ENCODE measurements at places on chromosomes 4 and X.

DNA sequence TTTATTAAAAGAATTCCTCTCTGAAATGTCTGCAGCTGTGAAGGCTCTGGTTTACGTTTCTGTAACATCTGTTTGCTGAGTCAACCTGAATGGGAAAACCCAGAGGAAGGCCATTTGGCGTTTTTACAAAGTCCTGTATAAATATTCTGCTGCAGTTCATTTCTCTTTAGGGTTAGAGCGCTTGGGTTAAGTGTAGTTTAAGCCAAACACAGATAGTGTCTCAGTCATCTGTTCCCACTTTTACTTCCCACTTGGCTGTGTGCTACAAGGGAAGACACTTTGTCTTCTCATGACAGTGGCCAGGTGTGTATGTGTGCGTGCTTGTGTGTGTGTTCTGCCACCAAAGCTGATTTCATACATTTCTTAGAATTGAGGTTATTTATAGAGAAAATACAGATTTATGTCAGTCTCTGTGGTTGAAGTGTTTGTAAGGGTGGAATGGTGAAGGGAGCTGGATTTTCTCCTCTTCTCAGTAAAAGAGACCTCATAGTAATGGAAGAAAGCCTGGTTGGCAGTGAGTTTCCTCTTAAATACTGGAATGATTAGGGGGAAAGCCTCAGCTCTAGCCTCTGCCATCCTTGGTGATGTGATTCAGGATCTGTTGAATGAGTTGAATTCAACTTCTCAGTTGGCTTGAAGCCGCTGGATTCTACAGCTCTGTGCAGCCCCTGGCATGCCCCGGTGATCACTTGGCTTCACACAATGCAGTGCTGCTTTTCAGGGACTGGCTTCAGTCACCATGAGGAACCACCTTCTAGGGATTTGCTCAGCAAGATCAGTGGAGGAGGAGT lies 50.6 kb downstream of the JADE1 start:
- DNase-seq, result no peak

DNA sequence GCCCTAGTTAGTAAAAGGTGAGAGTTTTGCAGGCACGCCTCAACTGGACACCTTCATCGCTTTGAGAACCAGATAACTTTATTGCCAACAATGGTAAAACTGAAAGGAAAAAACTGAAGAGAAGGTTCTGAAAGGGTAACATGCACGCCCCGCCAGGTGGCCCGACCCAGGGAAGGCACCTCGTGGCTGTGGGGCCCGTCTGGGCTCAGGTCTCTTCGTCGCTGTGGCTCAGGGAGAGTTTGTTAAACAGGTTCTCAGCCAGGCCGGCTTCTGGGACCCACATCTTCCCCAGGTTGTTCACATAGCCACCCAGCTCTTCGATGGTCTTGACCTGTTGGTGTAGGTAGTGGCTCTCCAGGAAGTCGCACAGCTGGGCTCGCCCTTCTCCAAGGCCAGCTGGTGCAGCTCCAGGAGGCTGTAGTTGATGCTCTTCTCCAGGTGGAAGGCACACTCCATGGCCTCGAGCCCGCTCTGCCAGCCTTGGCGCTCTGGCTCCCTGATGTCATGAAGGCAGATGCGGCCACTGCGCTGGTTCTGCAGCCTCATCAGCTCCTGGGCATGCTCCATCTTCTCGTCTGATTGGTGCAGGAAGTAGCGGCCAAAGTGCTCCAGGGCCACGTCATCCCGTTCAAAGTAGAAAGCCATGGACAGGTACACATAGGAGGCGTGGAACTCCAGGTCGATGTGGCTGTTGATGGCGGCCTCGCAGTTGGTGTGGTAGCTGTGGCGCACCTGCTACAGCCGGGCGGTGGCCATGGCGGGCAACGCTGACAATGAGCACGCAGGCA lies 69.7 kb downstream of the FAM47C start:
- no peak for DNase-seq

- no peak for DNase-seq
Measured at GRCh38 chr4:76449362-76449767, 14.3 kb downstream of the SHROOM3 start.

DNA sequence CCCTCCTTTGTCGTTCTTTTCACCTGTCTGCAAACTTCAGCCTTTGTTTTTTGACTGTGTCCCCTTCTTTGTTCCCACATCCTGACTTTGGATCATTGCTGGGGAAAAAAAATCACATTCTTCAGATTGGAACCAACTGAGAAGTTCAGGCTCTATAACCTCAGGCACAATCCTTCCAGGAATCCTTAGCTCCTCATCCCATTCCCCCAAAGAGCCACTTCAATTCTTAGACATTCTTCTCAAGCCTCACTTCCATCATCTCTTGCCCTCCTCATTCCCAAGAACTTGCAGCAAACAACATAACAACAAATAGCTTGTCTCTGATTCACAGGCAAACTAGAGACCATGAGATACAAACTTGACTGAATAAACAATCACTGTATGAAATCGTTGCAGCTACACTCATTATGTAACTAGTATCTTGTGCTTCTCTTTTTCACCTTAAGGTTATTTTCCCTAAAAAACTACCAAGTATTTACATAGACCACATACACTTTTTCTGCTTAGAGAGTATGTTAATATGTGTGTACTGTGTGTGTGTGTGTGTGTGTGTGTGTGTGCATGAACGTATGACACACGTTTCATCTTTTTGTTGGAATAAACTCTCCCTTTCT lies 26.4 kb upstream of the PGM2 start:
- DNase-seq, result no peak

GRCh38 chr4:88751258-88752075 lies 53.8 kb upstream of the NAP1L5 start:
- no peak for DNase-seq

- DNase-seq, result peak; percentile 42
Measured at GRCh38 chr4:6250235-6250983, 19.2 kb upstream of the WFS1 start.

DNA sequence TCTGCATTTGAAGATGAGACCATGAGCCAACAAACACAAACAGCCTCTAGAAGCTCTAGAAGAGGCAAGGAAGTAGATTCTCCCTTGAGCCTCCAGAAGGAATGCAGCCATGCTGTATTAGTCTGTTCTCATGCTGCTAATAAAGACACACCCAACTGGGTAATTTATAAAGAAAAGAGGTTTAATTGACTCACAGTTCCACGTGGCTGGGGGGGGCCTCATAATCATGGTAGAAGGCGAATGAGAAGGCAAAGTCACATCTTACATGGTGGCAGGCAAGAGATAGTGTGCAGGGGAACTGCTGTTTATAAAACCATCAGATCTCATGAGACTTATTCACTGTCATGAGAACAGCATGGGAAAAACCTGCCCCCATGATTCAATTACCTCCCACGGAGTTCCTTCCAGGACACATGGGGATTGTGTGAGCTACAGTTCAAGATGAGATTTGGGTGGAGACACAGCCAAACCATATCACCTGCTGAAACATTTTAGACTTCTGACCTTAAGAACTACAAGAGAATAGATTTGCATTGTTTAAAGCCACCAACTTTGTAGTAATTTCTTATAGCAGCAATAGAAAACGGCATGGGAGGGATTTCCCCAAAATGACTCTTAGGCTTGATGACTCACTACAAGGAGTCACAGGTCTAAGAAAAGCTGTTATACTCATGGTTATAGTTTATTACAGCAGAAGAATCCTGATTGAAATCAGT lies 284.4 kb upstream of the SFRP2 start:
- DNase-seq, result no peak

- DNase-seq, result no peak
Measured at GRCh38 chrX:47629419-47630200, at the start of gene CFP. Gene CFP, minus strand, starts transcription at chrX:47629930. Its CDS starts 86 bp downstream, at chrX:47629844.

DNA sequence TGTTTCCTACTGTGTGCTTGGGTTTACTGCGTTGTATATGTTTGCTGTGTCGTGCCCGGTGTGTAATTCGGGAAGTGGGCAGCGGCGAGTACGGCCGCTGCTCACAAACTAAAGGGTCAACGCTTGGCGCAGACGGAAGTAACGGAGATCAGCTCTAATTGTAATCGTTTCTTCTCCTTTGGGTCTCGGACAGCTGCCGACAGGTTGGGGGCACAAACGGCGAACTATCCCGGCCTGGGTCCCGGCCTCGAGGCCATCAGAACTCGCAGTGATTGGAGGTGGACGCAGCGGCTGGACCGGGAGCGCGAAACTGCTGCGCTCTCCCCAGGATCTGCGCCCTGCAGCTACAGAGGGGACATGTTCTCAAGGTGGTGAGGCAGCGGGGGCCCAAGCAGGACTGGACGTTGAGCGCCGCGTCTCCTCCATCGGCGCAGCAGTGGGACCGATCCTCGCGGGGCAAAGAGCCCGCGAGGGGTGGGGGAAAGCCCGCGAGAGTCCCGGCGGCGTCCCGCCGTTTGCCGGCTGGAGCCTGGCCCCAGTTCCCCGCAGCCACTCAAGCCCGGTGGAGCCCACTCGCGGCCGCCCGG lies 516 bp upstream of the ZIC3 start:
- DNase-seq, result no peak

GRCh38 chr4:174835536-174835935 lies 6.5 kb upstream of the GLRA3 start:
- no peak for DNase-seq

DNA sequence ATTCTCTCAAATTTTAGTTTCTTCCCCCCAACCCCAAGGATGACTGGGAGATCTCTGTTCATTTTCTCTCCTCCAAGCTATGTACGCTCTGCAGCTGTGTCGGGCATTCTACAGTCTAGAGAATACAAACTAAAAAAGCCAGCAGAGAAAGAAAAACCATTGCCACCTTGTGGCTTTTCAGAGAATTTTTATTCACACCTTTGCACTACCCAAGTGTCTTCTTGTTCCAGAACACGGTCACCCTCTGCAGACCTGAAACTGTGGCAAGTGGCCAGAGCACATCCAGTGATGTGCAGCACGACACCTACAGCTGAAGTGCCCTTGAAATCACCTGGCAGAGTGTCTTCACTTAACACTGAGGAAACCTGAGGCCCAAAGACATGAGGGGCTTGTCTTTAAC lies 68.6 kb downstream of the CHST7 start:
- DNase-seq, result no peak

DNA sequence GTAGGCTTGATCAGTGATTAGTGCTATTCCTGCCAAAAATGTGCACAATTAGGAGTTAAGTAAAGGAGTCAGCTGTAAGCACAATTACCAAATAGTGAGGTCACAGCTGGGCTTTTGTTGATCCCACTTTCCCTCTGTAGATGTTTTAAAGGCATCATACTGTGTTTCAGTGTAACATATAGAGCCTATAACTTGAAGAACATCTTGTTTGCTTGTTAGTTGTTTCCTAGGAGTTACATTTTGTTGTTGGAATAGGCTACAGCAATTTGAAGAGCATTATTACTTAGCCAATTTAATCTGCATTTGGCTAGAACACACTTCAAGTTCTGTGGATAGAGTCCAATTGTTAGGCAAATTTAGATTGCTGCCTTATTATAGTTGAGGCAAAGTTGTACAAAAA lies 210.7 kb upstream of the MAD2L1 start:
- DNase-seq, result no peak

DNA sequence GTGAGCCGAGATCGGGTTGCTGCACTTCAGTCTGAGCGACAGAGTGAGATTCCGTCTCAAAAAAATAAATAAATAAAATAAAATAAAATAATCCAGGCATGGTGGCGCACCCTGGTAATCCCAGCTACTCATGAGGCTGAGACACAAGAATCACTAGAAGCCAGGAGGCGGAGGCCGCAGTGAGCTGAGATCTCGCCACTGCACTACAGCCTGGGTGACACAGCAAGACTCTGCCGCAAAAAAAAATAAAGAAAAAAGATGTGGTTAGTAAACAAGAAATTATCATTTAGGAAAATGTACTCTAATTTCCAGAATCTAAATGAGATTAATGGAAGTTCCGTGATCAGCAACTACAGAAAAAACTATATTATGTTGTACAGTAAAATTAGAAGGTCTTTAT lies 14.5 kb upstream of the LRBA start:
- DNase-seq, result no peak

DNA sequence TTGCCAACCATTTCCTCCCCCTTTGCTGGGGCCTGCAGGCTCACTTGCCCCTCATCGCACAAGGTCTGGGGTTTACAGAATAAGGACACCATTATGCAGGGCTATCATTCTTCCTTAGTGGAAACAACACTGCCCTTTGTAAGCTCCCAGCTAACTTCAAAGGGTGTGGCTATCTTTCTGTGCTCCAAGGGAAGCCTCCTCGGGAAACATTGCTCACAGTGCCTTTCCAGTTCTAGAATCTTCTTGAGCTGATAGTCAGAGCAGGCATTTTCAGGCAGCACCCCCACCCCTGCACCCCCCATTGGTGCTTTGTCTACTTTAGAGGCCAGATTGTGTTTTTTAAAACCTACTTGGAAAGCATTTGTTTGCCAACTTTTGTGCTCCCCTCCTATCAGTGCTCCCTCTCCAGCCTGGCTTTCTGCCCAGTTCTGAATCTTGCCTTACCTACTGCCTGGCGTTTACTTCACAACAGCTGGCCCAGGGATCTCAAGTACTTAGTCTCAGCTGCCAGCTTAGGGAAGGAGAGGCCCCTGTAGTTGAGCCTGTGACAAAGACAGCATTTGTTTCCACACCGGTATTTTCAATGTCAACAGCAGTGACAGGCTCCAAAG lies 53.5 kb downstream of the PLAC1 start:
- no peak for DNase-seq

GRCh38 chrX:109886122-109886761 lies 116.7 kb upstream of the TMEM164 start:
- no peak for DNase-seq

GRCh38 chr4:111506706-111507105 lies 638.5 kb upstream of the FAM241A start:
- DNase-seq, result no peak

- DNase-seq, result no peak
Measured at GRCh38 chr4:168796362-168797106, 213.5 kb downstream of the CBR4 start.

DNA sequence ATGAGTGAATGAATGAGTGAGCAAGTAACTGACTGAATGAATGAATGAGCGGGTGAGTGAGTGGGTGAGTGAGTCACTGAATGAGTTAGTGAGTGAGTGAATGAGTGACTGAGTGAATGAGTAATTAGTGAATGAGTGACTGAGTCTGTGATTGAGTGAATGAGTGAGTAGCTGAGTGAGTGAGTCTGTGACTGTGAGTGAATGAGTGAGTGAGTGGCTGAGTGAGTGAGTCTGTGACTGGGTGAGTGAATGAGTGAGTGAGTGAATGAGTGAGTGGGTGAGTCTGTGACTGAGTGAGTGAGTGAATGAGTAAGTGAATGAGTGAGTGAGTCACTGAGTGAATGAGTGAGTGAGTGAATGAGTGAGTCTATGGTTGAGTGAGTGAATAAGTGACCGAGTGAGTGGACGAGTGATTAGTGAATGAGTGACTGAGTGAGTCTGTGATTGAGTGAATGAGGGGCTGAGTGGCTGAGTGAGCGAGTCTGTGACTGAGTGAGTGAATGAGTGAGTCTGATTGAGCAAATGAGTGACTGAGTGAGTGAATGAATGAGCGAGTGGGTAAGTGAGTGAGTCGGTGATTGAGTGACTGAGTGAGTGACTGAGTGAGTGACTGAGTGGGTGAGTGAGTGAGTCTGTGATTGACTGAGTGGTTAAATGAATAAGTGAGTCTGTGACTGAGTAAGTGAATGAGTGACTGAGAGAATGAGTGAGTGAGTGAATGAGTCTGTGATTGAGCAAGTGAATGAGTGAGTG lies 223.0 kb upstream of the PSAPL1 start:
- DNase-seq, result no peak

DNA sequence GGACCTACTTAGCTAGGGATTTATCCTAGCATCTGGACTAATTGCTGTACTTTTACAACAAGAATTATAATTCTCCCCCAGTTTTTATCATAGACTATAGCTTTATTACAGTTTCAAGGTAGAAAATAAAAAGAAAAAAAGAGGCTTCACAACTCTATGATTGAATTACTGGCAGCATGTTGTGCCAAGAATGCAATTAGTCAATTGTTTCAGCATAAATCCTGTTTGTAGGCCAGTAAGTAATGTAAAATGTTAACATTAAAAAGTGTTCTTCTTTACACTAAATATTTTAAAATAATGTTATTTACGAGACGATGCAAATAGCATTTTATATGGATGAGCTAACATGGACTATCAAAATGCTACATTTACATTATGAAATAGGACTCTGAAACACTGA lies 228.4 kb downstream of the MAPK10 start:
- DNase-seq, result no peak
